ENCODE measurements at places on chromosomes 4 and X.
A peak's percentile ranks its signal among the peaks of the same experiment; 100 is the strongest.

DNA sequence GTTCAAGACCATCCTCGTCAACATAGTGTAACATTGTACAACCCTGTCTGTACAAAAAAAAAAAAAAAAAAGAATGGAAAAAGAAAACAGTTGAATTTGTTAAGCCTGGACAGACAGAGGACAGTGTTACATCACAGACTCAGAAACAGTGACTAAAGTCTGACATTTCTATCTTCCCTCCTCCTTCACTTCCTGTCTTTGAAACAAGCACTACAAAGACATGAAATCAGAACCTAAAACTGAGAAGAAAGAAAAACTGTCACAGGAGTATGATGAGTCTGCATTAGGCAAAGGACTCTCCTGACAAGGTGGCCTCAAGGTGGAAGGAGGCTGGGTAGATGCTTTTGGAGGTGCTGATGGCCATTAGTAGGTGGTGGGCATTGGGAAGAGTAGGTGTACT is 126.7 kb downstream of the RBM47 start:
- peak overlapping the region; percentile 80 for H3K27ac ChIP-seq
- H3K27me3 ChIP-seq, result no peaks in the 10 kb centered on the region
- H3K4me3 ChIP-seq, result no peak overlapping the region
- peaks cover 1% of the 10 kb centered on the region for H3K36me3 ChIP-seq

GRCh38 chr4:139200102-139200501 is 23.1 kb upstream of the ELF2 start:
- no peak for DNase-seq
- H3K36me3 ChIP-seq, result no peaks in the 10 kb centered on the region
- H3K4me3 ChIP-seq, result no peak overlapping the region
- H3K27ac ChIP-seq, result no peak overlapping the region

- H3K36me3 ChIP-seq, result no peaks in the 10 kb centered on the region
- no peaks in the 10 kb centered on the region for H3K27me3 ChIP-seq
- peaks cover 2% of the 10 kb centered on the region for H3K4me1 ChIP-seq
- no peak overlapping the region for H3K27ac ChIP-seq
- H3K4me3 ChIP-seq, result no peak overlapping the region
Measured at GRCh38 chr4:117986321-117986720, 48.0 kb upstream of the NDST3 start.

DNA sequence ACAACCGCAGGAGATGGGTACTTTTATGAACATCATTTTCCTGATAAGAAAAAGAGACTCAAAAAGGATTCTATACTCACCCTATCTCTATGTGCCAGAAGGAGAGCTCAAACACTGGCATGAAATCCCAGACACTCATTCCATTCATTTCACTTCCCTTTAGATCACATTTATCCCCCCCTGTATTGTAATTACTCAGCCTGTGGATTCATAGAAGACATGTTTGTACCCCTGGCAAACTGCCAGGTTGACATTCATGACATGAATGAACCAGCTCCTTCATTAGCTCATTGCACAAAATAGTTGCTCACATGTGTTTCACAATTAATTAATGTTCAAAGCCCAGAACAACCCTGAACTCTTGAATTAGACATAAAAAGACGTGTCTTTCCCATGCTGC is 4.9 kb downstream of the SMR3A start:
- H3K36me3 ChIP-seq, result no peaks in the 10 kb centered on the region
- no peak overlapping the region for H3K4me3 ChIP-seq
- no peaks in the 10 kb centered on the region for H3K4me1 ChIP-seq
- H3K27me3 ChIP-seq, result no peaks in the 10 kb centered on the region
- no peak overlapping the region for H3K27ac ChIP-seq

DNA sequence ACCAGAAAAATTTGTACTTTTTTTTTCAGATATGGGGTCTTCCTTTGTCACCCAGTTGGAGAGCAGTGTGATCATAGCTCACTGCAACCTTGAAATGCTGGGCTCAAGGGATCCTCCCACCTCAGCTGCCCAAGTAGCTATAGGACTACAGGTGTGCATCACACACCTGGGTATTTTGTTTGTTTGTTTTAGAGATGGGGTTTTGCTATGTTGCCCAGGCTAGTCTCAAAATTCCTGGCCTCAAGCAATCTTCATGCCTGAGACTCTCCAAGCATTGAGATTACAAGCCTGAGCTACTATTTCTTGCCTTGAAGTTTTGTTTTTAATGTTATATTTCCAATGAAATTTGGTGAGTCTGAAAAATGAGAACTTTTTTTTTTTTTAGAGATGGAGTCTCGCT is 847.8 kb downstream of the TRIML1 start:
- no peak overlapping the region for H3K27ac ChIP-seq
- no peak for DNase-seq
- H3K4me3 ChIP-seq, result no peak overlapping the region
- no peaks in the 10 kb centered on the region for H3K4me1 ChIP-seq
- H3K27me3 ChIP-seq, result no peaks in the 10 kb centered on the region

- peaks cover 20% of the 10 kb centered on the region for H3K4me1 ChIP-seq
- H3K27me3 ChIP-seq, result no peaks in the 10 kb centered on the region
- DNase-seq, result no peak
- peak overlapping the region; percentile 78 for H3K27ac ChIP-seq
- no peak overlapping the region for H3K4me3 ChIP-seq
- peaks cover 7% of the 10 kb centered on the region for H3K36me3 ChIP-seq
Measured at GRCh38 chrX:7109838-7110793, 37.4 kb upstream of the STS start.

- no peak overlapping the region for H3K27ac ChIP-seq
- no peaks in the 10 kb centered on the region for H3K4me1 ChIP-seq
- no peak for DNase-seq
- no peaks in the 10 kb centered on the region for H3K36me3 ChIP-seq
- no peaks in the 10 kb centered on the region for H3K27me3 ChIP-seq
Measured at GRCh38 chr4:30434656-30435055, 285.5 kb upstream of the PCDH7 start.

DNA sequence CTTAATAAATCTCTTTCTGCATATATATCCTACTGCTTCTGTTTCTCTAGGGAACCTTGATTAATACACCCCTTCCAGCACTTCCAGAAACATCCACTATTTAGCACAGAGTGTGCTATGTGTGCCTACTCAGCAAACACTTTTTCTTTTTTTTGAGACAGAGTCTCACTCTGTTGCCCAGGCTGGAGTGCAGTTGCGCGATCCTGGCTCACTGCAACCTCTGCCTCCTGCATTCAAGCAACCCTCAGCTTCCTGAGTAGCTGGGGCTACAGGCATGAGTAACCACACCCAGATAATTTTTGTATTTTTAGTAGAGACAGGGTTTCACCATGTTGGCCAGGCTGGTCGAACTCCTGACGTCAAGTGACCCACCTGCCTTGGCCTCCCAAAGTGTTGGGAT is 266.9 kb upstream of the DIAPH2 start:
- no peak overlapping the region for H3K27ac ChIP-seq
- H3K27me3 ChIP-seq, result no peaks in the 10 kb centered on the region
- no peak overlapping the region for H3K4me3 ChIP-seq
- DNase-seq, result no peak
- no peaks in the 10 kb centered on the region for H3K36me3 ChIP-seq

GRCh38 chr4:155903453-155903852 is at the start of gene TDO2:
Gene TDO2 (plus strand): TSS chr4:155903696. CDS start chr4:155903759, 63 bp downstream.
- no peaks in the 10 kb centered on the region for H3K36me3 ChIP-seq
- no peaks in the 10 kb centered on the region for H3K4me1 ChIP-seq
- DNase-seq, result no peak
- H3K27me3 ChIP-seq, result peaks cover 4% of the 10 kb centered on the region
- H3K4me3 ChIP-seq, result no peak within 1 kb of the TSS

- H3K36me3 ChIP-seq, result peaks cover 7% of the 10 kb centered on the region
- DNase-seq, result no peak
- H3K4me1 ChIP-seq, result peaks cover 49% of the 10 kb centered on the region
- peaks cover 4% of the 10 kb centered on the region for H3K27me3 ChIP-seq
Measured at GRCh38 chr4:122577189-122577553, 43.7 kb downstream of the IL21 start.
